ENCODE measurements at places on chromosomes 16 and 17.
A peak's percentile ranks its signal among the peaks of the same experiment; 100 is the strongest.

DNA sequence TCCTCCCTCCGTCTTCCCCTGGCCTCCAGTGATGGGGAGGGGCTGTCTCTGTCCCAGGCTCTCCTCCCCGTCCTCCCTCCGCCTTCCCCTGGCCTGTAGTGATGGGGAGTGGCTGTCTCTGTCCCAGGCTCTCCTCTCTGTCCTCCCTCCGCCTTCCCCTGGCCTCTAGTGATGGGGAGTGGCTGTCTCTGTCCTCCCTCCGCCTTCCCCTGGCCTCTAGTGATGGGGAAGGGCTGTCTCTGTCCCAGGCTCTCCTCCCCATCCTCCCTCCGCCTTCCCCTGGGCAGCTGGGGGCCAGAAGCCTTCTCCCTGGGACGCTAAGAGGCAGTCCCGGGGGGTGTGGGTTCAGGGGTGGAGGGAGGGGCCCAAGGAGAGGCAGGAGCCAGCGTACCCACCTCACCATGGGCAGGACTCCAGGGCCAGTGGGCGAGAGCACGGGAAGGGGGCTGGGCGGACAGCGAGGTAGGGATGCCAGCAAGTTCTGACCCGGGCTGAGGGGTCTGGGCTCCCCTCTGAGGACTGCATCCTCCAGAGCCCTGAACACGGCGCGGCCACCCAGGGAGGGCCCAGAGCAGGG is 14.8 kb downstream of the UTS2R start:
- no peak for DNase-seq

GRCh38 chr17:58666858-58667267 is 25.0 kb downstream of the TEX14 start:
- peak; percentile 36 for DNase-seq

GRCh38 chr17:48791128-48792032 is 25.6 kb downstream of the TTLL6 start:
- DNase-seq: peak; percentile 48

GRCh38 chr17:82030470-82031302 is 792 bp upstream of the RAC3 start:
- peak; percentile 86 for DNase-seq

GRCh38 chr16:87658564-87659225 is 56.4 kb downstream of the JPH3 start:
- DNase-seq: no peak

- no peak for DNase-seq
Observed at GRCh38 chr17:32757963-32758362, 119.0 kb downstream of the MYO1D start.

- DNase-seq: no peak
Observed at GRCh38 chr16:86365513-86366273, 144.6 kb upstream of the FOXF1 start.

GRCh38 chr17:7747635-7748071 is 30.1 kb downstream of the DNAH2 start:
- no peak for DNase-seq

- DNase-seq: no peak
Observed at GRCh38 chr16:66476328-66477027, 49.4 kb downstream of the BEAN1 start.

GRCh38 chr17:7557147-7557764 is 1.3 kb upstream of the TNFSF13 start:
- no peak for DNase-seq

GRCh38 chr16:66968847-66969246 is 7.8 kb downstream of the CES3 start:
- peak; percentile 38 for DNase-seq

- no peak for DNase-seq
Observed at GRCh38 chr16:89561884-89562599, 1.6 kb downstream of the RPL13 start.

GRCh38 chr17:81427173-81428120 is 32.2 kb downstream of the BAHCC1 start:
- DNase-seq: peak; percentile 71

DNA sequence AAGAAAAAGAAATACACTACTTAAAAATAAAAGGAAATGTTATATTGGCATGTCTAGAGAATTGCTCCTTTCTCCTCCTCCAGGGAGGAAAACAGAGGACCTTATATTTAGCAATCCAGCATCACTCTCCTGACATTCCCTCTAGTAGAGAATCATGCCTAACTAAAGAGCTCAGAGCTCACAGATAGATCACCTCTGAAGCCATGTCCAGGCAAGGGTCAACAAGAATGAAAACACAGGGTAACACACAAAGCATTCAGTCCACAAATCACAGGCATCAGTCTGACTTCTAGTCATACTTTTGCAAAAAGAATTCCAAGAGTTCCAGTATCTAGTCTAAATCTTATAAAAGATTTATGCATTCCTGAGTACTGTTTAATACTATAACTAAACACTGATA is 4.4 kb upstream of the HASPIN start:
- DNase-seq: no peak

DNA sequence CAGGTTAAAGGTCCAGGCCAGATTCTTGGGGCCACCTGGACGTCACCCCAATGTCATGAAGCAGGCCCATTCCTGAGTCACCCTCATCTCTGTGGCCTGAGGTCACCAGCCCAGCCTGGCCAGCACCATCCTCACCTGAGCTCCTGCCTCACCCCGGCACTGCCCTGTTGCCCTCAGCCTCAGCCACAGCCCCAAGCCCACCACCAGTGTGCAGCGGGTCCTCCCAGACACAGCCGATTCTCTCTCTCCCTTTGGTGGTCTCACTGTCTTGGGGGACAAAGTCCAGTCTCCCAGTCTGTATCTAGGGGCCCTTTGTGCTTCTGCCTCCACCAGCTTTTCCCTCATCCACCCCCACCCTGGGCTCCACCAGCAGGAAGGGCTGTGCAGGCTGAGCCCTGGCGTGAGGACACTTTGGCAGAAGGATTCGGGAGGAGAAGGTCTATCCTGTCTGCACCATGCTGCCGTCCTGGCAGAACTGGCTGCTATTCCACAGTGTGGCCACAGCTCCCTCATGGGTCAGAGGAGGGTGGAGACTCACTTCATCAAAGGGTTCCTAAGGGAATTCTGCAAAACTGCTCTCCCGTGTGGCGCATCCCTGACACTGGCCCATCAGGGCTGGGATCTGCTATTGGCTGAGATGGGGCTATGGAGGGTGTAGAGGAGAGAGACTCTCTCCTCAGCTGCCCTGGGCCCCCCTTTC is 64.3 kb downstream of the PRMT7 start:
- DNase-seq: no peak

- DNase-seq: no peak
Observed at GRCh38 chr17:4516735-4517134, 18.1 kb downstream of the SPNS2 start.

GRCh38 chr17:59107306-59107670 is 608 bp upstream of the TRIM37 start:
- no peak for DNase-seq

- no peak for DNase-seq
Observed at GRCh38 chr16:73219176-73219575, 171.2 kb upstream of the ZFHX3 start.

GRCh38 chr17:29576214-29577000 is 7.9 kb downstream of the TP53I13 start:
- no peak for DNase-seq

DNA sequence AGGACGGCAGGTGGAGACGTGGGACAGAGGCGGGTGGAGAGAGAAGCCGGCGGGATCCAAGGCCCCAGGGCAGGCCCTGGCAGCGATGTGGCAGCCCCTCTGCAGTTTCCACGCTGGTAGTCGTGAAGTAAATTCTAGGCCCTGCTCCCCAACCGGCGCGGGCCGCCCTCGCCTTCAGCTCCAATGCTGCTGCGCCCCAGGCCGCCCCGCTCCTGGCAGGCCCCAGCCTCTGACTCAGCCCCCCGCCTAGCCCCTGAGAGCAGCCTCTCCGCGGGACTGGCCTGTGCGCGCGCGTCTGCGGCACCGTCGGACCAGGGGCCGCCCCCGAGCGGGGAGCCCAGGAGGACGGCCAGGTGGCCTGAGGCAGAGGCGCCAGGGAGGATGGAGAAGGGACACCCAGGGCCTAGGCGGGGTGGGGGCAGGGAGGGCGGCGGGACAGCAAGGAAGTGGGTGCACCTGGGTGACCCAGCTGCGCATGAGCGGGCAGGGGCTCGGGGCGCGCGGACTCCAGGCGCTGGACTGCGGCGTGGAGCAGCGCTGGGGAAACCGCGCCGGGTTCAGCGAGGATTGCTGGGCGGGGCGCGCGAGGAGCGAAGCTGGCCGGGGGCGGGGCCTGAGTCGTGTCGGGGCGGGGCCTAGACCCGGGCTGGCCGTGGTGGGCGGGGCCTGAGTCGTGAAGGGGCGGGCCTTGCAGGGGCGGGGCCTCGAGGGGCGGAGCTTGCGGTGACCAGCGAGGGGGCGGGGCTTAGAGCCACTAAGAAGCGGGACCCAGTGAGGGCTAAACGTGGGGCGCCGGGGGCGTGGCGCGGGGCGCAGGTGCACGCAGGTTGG is 29.6 kb downstream of the ZNF778 start:
- DNase-seq: peak; percentile 90

DNA sequence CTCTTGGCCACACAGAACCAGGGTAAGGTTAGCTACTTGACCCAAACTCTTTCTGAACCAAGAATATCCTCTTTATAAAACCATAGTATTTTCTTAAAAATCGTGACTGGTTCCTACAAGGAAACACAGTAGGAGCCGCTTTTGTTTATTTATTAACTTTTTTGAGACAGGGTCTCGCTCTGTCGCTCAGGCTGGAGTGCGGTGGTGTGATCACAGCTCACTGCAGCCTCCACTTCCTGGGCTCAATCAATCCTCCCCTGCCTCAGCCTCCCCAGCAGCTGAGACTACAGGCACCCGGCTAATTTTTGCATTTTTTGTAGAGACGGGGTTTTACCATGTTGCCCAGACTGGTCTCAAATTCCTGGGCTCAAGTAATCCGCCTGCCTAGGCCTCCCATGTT is 14.7 kb upstream of the LITAF start:
- DNase-seq: no peak

- DNase-seq: no peak
Observed at GRCh38 chr16:77207030-77207429, 7.8 kb downstream of the SYCE1L start.

- DNase-seq: no peak
Observed at GRCh38 chr16:70796301-70796700, 4.7 kb downstream of the VAC14 start.

- DNase-seq: no peak
Observed at GRCh38 chr16:14374451-14375131, 255.5 kb downstream of the PARN start.

GRCh38 chr17:12928736-12929135 is 89.1 kb downstream of the ELAC2 start:
- no peak for DNase-seq

GRCh38 chr16:50615891-50616290 is 65.2 kb downstream of the SNX20 start:
- DNase-seq: no peak

- no peak for DNase-seq
Observed at GRCh38 chr17:49908782-49909714, 59.9 kb upstream of the DLX4 start.

DNA sequence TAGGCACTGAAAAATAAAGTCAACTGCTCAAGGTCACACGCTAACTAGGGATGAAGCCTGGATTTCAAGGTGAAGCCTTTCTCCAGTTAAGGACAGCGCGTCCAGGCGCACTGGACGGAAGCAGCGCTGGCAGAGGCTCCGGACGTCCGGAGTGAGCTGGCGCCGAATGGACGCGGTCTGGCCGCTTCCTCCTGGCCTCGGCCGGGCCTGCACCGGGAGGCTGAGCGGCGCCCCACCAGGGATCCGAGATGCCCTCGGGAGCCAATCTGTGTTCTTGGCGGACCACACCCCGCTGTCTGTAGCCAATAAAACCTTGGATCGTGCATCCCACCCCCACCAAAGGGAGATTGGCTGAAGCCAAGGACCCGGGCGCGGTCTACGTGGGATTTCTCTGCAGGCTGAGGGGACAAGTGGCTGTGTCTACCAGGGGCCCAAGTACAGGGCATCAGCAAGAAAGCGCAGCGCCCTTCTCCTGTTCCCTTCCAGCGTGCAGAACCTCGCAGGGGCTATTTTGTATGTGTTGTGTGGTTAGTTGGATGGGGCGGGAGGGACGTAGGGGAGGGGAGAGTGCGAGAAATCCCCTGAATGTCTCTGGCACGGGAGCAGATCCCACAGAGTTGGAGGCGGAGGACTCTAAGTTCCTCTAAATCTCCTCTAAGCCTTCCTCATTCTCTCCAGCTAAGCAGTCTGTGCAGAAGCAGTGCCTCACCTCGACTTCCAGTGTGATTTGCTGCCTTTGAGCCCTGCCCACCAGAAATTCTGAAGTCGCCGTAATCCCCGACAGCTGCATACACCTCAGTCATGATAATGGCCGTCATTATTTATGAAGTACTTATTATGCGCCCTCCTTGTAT is 2.5 kb upstream of the AKAP10 start:
- DNase-seq: no peak

DNA sequence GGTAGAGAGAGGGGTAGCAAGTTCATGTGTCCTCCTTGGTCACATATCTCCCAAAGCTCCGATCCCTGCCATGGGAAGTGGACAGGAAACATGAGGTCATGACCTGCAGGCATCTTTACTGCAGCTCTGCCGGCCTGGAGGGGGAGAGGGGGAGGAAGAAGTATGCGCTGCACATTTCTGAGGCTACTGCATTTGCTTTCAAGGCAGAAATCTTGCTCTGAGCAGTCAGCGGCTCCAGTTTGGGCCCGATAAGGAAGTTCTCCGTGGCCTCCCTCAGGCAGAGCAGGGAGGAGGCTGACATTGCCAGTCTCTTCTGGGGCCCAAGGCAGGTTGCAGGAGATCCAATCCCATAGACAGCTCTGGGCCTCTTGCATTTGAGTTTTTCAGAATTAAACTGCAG is 1.5 kb upstream of the NHERF1 start:
- DNase-seq: no peak

DNA sequence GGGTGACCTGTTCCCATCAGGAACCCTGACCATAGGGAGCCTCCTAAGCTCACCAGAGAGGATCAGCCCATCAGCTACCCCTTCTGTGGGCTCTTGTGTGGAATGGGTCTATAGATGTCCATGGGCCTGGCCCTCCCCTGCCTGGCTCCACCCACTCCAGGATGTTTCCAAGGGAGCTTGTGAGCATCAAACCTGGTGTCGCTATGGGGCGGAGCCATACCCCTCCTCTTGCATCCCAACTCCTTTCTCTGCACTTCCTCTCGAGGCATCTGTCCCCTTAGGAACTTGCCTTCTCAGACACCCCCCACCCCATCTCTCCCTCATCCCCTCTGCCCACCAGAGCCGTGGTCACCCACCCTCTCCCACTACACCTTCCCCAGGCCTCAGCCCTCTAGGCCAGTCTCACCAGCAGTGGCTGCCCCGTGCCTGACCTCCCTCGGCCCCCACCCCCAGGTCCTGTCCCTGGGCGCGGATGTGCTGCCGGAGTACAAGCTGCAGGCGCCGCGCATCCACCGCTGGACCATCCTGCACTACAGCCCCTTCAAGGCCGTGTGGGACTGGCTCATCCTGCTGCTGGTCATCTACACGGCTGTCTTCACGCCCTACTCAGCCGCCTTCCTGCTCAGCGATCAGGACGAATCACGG is 10.4 kb downstream of the KCNH6 start:
- no peak for DNase-seq

GRCh38 chr16:53642094-53642493 is 61.6 kb downstream of the RPGRIP1L start:
- DNase-seq: no peak

DNA sequence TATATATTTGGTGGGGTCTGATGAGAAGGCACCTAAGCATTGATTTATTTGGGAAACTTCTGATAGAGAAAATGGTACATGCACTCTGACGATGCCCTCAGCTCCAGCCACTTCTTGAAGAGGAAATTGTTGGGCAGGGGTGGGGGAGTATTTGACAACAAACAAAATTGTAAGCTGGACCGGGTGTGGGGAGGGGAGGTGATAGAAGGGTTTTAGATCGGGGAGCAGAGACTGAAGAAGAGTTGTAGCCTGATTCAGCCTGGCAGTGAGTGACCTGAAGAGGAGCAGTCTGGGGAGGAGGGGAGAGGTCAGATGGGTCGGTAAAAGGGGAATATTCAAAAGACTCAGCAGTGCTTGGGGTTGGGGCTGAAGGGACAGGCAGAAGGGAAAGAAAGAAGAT is 2284.7 kb downstream of the TP53TG3F start:
- no peak for DNase-seq
